Activated CD8-positive, alpha-beta T cell treated with anti-CD3 and anti-CD28 coated beads, Interleukin-2, amount 10 ng/mL, durations not matched to agents 7 days and 5 days (primary cell): ENCODE measurements at places on chromosomes 2 and 18. TPM values are rescaled to one million over a fixed set of nuclear protein-coding genes. Genes with fewer than 3 reads are reported as not detected.

GRCh38 chr2:170997893-170998597 is 69.0 kb downstream of the GORASP2 start:
- no peak for DNase-seq

- no peak for DNase-seq
Measured at GRCh38 chr2:121037480-121037879, 247.5 kb downstream of the TFCP2L1 start.

DNA sequence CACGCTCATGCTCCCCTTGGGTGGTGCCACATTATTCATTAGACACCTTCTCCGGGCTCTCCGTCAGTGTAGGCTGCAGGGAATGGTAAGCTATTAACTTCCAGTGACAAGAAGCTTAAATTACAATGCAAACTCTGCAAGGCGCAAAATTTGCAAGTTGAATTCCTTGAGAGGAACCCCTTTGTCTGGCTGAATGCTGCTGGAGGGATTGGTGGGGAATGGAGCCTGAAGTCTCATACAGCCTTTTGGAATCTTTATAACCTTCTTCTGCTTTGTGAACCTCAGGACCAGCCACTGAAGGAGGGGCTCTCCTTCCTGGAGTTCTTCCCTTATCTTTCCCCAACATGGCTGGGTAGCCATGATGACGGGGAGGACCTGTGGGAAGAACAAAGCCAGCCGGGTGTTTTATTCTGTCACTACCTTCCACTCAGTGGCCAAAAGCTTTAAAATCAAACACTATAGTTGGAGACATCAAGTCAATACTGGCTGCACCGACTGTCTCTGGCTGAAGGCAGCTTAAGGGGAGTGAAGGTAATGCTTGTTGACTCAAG is 220.9 kb upstream of the EPHA4 start:
- no peak for DNase-seq

DNA sequence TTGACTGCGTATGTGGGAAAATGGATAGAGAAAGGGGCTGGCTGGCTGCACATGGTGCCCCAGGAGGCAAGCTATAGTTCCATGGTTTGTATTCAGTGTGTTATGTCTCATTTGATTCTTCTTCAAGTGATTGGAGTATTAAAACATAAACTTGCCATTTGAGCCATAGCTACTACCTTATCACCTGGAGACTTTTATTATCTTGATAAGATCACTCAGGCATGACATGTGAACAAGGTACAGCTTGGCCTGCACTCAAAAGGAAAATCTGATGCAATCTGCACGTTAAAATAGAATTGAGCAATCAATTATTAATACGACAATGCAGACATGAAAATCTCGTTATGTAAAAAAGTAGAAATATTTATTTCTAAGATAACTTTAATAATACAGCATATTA is 116.9 kb downstream of the RND3 start:
- no peak for DNase-seq

DNA sequence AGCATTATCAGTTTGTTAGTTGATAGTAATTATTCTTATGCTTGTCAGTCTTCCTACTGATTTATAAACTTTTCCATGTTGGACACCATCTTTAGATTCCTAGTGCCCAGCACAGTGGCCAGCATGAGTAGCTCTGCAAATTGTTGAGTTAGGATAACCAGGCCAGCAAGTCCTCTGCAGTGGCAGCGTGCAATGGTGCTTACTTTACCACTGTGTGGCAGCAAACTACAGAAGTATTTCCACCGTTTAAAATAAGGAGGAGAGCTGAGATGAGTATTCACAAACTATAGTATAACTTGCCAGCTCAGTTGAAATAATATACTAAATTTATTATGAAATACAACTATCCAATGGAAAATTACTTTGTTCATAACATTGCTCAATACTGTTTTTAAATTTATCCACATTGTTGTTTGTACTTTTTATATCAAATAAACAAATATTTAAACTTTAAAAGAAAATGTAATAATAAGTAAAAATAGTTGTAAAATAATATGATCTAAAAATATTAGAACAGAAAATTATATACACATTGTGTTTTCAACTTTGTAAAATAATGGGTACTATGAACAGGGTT is 9.3 kb upstream of the THADA start:
- DNase-seq: peak; percentile 50

DNA sequence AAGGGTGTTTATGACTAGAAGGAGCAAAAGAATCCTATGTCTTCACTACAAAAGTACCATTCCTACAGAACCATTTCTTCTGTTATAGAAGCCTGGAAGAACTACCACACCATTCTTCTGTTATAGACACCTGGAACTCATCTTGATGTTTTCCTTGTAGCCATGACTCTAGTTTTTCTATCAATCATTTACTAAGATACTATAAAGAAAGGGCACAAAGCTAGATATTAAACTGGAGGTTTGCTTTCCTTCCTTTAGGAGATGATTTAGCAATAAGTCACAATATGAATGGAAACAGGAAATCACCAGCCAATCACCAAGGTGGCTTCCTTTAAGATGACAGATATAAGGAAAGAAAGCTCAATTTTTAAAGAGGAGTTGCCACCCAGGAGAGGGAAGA is 100.3 kb upstream of the NEUROD1 start:
- no peak for DNase-seq

DNA sequence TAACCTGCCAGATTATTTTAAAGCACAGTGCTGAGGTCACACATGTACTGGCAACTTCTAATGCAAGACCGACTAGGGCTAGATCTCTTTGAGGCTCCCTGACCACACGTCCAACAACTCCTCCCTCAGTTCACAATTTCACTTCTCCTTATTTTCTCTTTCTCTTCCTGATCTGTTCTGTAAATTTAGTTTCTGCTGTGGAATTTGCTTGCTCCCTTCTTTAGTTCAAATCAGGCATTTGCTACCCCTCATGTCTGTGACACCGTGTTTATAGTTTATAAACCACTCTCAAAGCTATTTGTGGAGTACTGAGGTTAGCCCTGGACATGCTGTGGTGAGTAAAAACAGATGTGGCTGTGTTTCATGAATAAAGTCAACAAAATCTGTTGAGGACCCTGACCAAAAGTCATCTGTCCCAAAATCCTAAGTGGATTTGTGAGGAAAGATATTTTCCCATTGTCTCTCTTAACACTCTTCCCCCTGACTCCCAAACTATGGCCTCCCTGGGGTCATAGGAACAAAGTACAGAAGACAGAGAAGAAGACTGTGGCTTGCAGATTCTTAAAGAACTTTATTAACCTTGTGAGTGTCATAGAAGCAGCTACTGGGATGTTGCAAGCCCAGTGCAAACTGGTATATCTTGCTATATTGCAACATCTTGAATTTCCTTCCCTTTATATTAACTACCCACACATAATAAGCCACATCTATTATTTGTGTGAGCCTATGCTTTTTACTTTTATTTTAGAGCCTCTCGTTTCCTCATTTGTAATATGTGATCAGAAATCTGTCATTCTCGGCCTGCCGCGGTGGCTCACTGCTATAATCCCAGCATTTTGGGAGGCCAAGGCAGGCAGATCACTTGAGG is 3.5 kb upstream of the NAGK start:
- no peak for DNase-seq

DNA sequence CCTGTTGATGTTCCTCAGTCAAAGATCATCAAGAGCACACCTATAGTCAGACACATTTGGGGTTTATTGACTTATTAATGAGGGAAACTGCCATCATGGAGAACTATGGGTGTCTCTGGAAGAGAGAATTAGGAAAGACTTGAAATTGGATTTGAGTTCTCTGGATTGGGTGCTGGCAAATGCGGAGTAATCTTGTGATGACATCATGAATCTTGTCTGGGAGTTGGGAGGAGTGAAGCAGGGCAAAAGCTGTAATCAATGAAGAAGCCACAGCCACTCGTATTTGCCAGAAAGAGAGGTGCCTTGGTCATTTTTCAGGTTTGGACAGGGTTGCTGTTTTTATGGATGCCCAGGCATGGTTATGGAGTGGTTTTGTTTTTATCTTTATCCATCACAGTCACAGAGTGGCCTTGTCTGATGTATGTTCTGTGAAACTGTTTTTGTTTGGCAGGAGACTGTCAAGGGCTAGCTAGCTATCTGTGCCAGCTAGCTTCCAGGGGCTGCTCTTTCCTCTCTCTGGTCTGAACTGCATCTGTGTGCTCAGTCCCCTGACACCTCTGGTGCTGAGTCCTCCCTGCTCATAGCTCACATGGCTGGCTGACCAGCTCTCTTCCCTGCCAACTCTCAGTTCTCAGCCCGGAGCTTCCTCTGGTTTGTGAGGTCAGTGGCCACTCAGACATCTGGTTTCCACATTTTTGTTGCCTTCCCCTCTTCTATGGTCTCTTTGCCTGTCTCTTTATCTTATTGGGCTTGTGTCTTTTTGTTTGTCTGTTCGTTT is 193.4 kb upstream of the RMP24 start:
- DNase-seq: no peak

DNA sequence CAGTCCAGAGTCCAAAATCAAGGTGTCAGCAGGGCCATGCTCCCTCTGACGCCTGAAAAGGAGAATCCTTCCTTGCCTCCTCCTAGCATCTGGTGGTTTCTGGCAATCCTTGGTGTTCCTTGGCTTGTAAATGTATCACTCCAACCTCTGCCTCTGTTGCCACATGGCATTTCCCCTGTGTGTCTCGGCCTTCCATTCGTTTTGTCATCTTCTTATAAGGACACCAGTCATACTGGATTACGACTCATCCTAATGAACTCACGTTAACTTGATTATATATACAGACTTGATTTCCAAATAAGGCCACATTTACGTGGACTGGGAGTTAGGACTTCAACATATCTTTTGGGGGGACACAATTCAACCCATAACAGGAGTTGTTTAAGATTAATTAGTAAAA is 15.8 kb downstream of the PMAIP1 start:
- DNase-seq: no peak

GRCh38 chr18:35717182-35717581 is 135.6 kb downstream of the GALNT1 start:
- no peak for DNase-seq

DNA sequence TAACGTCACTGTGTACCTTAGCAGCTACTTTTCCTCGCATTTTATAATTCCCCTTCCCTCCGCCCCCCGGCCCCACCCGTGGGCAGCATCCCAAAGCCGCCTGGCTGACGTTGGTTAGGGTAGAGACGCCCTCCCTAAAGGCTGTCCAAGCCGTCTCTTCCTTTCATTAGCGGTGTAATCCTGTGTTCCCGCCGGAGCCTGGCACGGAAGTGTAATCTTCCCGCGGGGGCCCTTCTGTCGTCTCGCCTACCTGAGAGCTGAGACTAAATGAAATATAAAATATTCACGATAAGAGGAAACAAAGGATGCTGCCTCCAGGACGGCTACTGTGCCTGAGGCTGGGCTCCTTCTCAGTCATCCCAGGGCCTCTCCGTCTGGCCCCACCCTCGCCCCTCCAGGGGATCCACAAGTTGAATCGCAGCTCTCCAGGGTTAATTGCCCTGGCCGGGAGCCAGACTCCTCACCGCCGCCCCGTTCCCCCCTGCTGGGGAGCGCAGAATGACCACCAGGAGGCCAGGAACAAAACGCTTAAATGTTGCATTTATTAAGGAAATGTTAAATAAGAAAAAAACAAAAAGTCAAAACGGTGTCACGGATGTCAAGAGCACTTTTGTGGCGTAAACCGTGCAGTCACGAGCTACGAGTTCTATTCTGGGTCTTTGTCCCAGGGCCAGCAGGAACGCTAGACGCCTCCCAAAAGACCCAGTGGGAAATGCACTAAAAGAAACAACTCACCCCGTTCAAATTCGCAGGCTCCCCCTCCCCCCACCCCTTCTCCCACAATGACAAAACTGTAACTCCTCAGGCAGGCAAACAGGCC is 1.5 kb downstream of the RPRM start:
- no peak for DNase-seq

DNA sequence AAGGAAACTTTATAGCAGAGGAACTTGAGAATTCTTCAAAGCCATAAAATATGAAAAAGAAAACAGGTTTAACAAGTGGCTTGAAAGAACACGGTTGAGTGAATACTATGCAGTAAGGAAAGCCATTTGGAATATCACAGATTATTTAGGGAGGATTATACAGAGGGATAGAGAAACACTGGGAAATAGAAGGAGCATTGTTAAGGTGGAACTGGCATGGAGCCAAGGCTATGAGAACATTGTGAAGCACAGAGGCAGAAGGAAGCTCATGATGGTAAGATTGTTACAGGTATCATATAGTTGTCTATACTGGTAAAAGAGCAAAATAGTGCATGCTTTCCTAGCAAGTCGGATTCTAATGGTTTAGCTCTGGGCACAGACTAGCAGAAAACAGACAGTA is 87.1 kb downstream of the SS18 start:
- no peak for DNase-seq

- no peak for DNase-seq
Measured at GRCh38 chr2:15737314-15738224, 145.9 kb downstream of the DDX1 start.

- DNase-seq: no peak
Measured at GRCh38 chr2:7984693-7985353, 697.0 kb upstream of the ID2 start.

GRCh38 chr2:121175326-121175725 is 109.7 kb downstream of the TFCP2L1 start:
- DNase-seq: no peak

- no peak for DNase-seq
Measured at GRCh38 chr2:10597956-10598355, 91.8 kb downstream of the NOL10 start.

DNA sequence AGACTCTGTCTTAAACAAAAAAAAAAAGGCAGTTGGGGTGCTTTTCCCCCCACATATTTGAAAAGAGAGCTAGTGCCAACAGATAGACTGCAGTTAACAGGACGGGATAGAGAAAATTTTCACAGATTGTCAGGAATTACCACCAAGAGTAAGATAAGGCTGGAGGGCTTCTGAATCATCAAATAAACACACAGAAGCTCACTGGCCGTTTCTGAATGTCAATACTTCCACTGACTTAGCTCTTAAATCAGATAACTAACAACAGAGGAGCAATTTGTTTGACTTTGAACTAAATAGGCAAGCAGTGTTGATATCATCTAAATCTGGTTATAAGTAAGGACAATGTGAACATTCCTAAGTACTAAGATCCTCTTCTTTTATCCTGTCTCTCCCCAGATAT is 34.7 kb downstream of the PIEZO2 start:
- no peak for DNase-seq

The IL37 gene
- total RNA-seq: not detected

The FIGN gene
- total RNA-seq: not detected

The SYT4 gene
- total RNA-seq: not detected

The SLC9A4 gene
- total RNA-seq: 0.08 TPM

The LYPD1 gene
- not detected for total RNA-seq

The MSTN gene
- not detected for total RNA-seq

The FAM237A gene
- not detected for total RNA-seq

The SIX2 gene
- not detected for total RNA-seq
